ENCODE measurements at places on chromosomes 3 and 15.
A peak's percentile ranks its signal among the peaks of the same experiment; 100 is the strongest.

DNA sequence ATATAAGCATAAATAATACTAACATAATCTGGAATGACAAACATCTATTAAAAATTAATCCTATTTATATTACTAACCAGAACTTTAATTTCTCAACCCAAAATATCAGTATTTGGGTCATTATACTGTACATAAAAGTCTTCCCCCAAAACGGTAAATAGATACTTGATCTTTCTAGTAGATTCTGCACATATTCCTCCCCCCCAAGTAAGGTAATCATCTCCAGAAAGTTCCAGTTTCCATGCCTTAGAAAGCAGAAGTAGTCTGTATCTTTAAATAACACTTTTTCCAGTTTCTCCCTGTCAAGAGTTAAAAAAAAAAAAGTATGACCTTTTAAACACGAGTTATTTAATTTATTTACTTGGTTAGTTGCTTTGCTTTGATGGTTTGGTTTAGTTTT, 150.7 kb upstream of the MB21D2 start:
- DNase-seq = no peak

DNA sequence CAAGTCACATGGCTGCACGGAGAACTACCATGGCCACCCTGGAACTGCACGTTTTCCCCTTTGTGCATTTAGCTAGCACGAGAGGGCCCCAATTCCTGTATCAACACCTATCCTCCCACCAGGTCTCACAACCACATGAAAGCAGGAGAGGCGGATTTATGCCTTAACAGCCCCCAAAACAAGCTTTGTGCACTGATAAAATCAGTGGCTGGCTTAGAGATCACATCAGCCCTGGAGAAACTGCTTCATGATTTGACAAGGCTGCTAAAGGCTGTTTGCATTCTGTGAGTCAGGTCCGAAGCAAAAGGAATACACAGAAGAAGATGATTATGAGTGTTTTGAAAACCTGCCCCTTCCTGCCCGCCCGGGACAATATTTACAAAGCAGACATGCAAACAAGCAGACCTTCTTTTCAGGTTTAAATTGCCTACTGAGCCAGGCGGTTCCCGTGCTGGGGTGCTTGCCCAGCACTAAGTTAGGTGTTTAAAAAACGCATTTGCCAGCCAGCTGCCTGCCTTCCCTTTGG, 25.9 kb downstream of the CEMIP start:
- peak; percentile 57 for DNase-seq

GRCh38 chr3:66989860-66990696, 8.0 kb upstream of the KBTBD8 start:
- no peak for DNase-seq

DNA sequence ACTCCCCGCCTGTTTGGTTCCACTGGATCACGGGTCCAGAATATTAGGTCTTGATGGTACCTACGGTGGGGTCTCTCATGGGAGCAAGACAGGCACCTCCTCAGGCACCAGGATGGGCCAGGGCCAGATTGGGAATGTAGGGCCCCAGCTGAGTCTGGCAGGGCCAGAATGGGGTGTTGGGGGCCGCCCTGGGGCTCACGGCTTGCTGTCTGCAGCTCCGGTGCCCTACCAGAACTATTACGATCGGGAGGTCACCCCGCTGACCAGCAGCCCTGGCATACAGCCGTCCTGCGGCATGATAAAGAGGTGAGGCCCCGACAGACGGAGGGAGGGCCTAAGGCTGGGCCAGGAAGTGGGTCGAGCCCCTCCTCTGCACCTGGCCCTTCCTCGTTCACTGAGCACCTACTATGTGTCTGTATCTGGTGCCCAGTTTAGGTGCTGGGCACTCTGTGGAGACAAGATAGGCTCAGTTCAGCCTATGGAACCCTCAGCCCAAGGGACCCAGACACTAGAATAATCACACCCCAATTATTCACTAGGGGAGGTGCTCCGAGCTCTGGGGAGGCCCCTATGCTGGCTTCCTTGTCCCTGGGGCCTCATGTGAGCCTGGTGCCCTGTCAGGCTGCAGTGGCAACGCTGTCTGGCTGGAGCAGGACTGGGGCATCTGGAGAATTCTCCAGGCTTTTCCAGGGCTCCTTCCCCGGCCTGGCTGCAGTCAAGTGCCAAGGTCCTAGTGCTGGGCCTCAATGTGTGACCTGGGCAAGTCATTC, 37.9 kb downstream of the PSTPIP1 start:
- DNase-seq = no peak

DNA sequence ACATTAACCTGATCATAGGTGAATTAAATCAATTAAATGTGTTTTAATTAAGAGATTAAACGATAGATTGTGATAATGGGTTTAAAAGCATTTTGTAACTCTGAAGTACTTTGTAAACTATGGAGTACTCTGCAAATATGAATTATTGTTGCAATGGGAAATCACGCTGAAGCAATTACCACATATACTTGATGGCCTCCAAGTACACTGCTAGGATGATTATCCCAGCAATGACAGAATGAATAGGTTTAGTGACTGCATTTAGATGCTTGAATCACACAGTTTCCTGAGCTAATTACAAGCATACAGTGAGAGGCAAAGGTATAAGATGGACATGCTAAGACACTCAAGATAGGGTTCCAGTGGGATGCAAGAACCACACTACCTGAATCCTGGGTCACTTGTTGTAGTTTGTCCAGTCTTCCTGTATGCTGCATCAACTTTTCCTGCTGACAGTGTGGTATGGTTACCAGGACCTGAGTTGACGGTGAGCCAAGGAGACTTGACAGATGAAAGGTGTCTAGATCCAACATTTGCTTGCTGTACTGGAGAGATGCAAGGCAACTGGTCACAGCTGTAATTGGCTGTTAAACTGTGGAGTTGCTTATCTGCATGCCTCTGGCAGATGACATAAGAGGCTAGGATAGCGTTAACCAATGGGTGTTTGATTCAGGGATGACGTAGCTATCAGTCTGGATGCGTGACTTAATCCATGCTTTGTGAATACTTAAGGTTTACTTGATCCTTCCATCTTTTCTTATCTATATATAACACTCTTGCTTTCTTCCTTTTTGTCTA, 38.0 kb downstream of the RNF13 start:
- DNase-seq = no peak

DNA sequence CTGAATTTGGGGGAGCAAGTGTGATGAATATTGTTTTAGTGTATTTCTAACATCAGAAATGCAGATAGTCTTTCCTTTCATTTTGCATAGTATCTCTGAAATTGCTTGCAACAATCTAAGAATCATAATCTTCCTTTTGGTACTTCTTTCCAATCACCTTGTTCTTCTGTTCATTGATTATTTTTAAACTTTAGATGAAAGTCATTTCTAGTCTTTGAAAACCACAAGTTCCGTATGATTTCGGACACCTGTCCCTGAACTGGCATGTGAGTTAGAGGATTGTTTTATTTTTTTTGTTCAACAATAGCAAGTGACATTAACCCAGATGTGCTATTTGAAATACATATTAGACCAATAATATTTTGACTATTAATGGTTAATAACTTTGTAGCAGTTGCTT, 329.7 kb downstream of the UNC13C start:
- DNase-seq = no peak

GRCh38 chr3:192188218-192188835, 539.0 kb downstream of the FGF12 start:
- DNase-seq = no peak

DNA sequence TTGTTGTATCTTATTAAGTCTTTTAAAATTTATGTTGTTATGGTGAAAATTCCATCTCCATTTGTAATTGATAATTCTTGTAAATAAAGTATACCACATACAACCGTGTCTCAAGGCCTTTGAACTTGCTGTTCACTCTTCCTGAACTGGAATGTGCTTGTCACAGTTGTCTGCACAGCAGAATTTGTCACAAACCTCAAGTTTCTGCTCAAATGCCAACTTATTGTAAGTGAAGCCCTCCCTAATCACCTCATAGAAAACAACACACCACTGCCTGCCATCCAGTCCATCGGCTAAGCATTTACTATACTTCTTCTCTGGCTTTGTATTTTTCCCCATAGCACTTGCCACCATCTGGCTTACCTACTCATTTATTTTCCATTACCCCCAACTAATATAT, 192.3 kb downstream of the THRB start:
- no peak for DNase-seq

DNA sequence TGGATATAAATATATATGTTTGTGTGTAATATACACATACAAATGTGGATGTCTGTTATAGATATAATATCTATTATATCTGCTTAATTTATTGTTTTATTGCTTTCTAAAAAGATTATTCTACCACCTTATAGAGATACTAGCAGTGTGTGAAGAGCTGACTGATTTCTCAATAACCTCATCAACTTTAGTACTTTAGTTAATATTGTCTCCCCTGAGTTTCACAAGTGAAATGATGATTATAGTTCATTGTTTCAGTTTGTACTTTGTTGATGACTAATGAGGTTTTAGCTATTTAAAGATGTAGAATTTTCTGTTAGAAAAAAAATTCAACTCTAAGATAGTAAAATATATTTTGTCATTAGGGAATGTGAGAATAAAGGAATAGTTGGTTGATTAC, 11.4 kb downstream of the RSRC1 start:
- DNase-seq = no peak

- no peak for DNase-seq
Observed at GRCh38 chr3:50156549-50157493, 1.7 kb downstream of the SEMA3F start.

All from NCI-H774 (cell line).